ENCODE measurements at places on chromosomes 6 and 20.

DNA sequence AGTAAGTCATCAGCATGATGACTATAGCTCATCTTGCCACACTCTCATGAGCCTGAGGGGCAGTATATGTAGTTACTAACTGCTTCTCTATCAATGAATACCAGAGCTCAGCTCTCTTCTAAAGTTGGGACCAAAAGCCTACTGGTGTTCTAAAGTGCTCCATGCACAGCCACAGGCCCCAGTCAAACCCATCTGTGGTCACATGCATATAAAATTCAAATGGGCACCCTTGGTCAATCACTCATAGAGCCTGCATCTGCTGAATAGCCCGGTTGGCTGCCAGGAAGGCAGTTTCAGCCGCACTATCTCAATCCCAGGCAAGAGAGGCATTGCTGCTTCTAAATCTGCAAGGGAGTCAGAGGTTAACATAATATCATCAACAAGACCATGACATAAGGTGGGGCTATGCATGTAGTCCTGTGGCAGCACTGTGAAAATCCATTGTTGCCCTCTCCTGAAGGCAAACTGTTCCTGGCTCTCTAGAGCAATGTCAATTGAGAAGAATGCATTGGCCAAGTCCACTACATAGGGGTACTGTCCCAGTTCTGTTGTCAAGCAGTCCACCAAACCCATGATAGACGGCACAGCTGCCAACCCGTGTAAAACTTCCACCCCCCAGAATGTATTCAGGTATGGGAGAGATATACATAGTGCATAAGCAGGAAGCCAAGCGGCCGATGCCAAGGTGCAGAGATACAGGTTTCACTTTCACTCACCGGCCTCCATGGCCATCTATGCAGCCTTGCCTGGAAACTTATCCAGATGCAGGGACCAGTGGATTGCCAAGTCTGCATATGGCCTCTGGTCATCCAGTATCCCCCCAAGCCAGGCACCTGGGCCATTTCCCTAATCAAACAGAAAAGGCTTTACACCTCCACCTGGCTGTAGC is 76.2 kb downstream of the ALDH8A1 start:
- no peak for DNase-seq

DNA sequence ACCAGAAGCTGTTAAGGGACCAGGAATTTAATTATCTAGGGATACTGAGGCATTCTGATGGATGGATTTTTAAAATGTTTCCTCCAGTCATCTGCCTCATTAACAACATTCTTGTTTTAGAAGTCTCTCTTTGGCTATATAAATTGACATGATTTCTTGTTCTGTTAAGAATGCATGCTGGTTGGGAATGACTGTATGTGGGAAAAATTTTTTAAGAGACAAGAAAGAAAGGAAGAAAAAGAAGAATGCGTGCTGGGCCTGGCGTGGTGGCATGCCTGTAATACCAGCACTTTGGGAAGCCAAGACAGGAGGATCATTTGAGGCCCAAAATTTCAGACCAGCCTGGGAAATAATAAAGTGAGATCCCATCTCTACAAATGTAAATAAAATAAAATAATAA is 203.6 kb downstream of the GJA1 start:
- no peak for DNase-seq

GRCh38 chr20:39109933-39110818 is 148.0 kb downstream of the DHX35 start:
- no peak for DNase-seq

- DNase-seq: no peak
Measured at GRCh38 chr6:149032599-149033405, 284.7 kb upstream of the TAB2 start.

DNA sequence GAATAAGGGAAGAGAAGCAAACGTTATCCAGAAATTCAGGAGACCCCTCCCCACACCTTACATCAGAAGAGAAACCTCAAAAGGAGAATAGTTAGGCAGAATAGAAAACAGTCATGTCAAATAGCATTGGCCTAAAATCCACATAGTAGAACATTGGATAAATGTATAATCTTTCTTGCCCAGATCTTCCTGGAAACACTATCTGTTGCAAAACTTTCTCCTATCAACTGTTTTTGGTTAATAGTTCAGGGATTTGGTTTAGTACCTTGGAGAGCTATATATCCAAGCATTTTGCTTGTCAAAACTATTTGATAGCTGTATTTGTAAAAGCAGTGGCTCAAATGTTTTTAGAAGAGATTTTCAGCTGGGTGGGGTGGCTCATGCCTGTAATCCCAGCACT is 74.3 kb upstream of the PHACTR2 start:
- DNase-seq: no peak

- no peak for DNase-seq
Measured at GRCh38 chr6:137927777-137928218, 60.7 kb downstream of the TNFAIP3 start.

- DNase-seq: no peak
Measured at GRCh38 chr6:150361876-150362275, 6.9 kb upstream of the IYD start.

GRCh38 chr6:169070506-169071176 is 183.0 kb downstream of the THBS2 start:
- no peak for DNase-seq

DNA sequence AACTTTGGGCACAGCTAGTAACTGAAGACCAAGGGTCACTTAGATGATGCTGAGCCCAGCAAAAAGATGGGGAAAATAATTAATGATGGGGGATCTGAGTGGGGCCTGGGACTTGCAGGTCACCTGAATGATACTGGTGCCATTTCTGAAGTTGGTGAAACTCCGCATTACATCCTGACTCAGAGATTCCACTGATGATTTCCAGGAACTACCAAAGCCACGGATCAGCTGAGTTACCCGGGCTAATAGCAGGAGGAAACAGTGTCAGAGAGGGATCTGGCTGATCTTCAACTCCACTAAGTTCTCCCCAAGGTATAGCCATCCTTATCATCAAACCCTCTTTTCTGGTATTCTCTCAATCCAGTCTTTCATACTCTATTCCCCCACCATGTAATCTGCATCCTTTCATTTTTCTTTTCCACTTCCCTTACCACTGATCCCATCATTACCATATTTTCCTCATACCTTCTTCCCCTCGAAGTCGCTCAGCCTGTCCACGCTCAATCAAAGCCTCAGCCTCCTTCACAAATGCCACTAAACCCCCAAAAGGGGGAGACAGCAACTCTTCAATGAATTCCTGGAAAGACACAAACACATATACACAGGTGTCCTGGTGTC is 20.2 kb downstream of the VPS52 start:
- DNase-seq: no peak

- no peak for DNase-seq
Measured at GRCh38 chr6:149273318-149273717, 44.2 kb upstream of the TAB2 start.

DNA sequence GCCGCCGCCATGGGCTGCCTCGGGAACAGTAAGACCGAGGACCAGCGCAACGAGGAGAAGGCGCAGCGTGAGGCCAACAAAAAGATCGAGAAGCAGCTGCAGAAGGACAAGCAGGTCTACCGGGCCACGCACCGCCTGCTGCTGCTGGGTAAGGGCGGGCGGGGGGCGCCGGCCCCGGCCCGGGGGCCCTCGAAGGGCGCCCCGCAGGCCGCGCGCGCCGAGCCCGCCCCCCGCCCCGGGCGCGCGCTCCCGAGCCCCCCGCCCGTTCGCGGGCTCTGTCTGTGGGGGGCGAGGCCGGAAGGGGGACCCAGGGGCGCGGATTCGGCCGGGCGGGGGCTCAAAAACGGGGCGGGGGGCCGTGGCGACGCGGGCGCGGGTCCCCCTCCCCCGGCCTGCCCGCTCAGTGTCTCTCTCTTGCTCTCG is 39.2 kb downstream of the GNAS start:
- DNase-seq: no peak

GRCh38 chr20:1376408-1377270 is 16.2 kb downstream of the FKBP1A start:
- DNase-seq: no peak

DNA sequence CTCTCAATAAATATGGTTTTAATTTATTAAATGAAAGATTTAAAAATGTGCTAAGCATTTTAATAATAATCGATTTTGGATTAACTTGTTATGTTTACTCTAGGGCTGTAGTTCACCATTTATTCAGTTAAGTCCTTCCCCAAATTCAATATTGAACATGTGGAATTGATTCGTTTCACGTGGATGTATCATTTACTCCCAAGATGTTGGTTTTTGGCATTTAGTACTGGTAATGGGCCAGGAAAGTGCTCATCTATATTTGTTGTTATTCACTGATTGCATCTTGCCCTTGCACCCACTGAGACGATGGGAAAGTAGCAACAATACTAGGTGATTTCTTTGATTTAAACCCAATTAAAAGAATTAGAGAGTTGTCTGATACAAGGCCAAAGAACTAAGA is 97.1 kb downstream of the ESR1 start:
- no peak for DNase-seq

DNA sequence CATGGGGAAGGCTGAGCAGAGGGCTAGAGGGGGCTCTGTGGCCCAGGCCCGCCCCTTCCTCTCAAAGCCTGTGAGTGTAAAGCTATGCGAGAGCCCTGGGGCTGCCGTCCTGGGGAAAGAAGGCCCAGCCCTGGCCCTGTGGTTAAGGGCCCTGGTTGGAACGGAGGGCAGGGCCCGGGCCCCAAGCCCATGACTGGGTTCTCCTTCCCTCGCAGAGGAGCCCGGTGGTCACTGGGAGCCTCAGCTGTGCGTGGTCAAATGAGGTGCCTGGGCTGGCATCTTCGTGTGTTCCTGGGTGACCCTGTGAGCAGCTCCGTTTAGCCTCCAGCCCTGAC is 56.0 kb downstream of the SMOC2 start:
- DNase-seq: no peak

DNA sequence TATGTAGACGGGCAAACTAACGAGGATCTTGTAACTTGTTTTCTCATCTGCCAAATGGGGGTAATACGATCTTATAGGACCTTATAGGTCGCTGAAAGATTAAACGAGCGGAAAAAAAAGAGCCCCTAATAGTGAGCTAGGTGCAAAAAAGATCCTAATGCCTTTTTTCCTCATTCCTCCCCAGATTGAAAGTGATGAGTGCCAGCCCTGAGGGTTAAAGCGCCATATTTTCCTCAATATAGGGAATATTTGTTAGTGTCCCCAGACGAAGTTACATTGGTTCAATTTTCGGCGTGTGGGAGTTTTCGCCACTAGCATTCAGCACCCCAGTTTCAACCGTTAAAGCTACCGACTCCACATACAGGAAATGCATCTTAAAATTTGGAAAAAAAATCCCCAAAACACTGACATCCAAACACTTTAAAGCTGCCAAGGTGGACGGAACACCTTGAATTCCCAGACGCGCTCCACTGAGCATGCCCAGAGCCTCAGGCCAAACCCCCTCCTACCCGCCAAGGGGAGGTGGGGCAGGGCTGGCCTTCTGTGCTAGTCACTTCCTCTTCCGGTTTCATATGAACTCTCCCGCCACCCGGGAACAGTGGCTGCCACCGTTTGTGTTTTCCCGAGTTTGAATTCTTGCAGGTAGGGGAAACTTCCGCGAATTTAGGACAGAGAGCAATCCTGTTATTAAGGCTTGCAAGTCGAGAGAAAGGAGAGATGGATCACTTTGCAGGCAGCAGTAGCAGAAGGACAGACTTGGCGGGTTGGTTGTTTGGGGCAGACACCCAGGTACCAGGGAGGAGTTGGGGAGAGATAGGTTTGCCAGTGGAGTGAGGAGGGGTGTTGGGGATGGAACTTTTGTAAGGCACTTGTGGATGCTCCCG is at the start of gene PRIM2:
Gene PRIM2, plus strand, starts transcription at position 571 of the 884 bp plus-strand sequence. CDS start 816 bp downstream, outside the sequence.
- DNase-seq: peak; percentile 85

DNA sequence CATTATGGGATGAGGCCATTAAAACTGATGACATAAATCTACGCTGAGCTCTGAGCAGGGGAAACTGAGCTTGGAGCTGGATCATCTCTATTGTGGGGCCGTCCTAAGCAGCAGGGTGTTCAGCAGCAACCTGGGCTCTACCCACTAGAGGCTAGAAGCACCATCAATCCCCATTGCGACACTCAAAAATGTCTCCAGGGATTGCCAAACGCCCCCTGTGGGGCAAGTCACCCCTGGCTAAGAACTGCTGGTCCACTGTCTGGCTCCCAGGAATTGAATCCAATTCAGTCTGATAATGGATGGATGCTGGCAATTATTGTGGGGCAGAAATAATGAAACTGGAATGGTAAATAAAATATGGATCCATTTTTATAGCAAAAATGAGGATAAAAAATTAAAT is 38.2 kb downstream of the PMEPA1 start:
- DNase-seq: no peak

GRCh38 chr20:44746367-44747165 is 901 bp downstream of the KCNK15 start:
- DNase-seq: peak; percentile 94

DNA sequence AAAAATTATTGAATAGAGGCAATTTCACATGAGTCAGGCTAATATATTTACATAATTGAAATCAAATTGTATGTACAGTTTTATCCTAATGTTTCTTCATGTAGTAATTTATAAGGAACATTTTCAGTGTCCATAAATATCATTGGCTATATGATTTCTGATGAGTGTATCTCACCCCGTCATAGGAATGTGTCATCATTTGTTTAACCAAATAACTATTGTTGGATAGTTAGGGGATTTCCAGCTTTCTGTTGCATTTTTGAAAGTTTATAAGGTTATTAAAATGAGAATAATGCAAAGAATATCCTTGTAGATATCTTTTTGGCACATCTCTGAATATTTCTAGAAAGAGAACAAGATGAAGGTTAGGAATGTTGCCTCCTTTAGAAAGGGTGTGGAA is 39.0 kb downstream of the SYTL3 start:
- no peak for DNase-seq

GRCh38 chr6:22636452-22636851 is 67.1 kb downstream of the HDGFL1 start:
- no peak for DNase-seq

GRCh38 chr6:168920289-168920688 is 333.4 kb downstream of the THBS2 start:
- DNase-seq: no peak

- DNase-seq: no peak
Measured at GRCh38 chr6:155024391-155025027, 29.4 kb downstream of the TIAM2 start.

- DNase-seq: no peak
Measured at GRCh38 chr6:72649032-72649984, 27.4 kb downstream of the KCNQ5 start.

DNA sequence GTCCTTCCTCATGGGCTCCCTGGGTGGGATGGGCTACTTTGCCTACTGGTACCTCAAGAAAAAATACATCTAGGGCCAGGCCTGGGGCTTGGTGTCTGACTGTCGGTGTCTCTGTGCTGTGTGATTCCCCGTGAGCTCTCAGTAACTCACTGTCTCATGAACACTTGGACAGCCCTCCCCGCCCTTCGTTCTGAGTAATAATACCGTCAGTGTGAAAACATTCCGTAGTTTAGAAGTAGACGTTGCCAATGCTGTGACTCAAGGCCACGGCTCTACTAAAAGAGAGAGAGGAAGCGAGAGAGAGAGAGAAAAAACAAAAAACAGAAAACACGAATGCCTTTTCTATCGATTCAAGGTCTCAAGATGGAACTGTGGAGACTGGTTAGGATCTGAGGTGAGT is 31.8 kb downstream of the FITM2 start:
- DNase-seq: no peak

All from NCI-H524 (cell line).